ENCODE measurements at places on chromosomes 3 and 15.

- DNase-seq: no peak
Observed at GRCh38 chr3:185831195-185831594, 6.4 kb upstream of the IGF2BP2 start.

GRCh38 chr3:4409415-4409814, 57.7 kb downstream of the SUMF1 start:
- no peak for DNase-seq

DNA sequence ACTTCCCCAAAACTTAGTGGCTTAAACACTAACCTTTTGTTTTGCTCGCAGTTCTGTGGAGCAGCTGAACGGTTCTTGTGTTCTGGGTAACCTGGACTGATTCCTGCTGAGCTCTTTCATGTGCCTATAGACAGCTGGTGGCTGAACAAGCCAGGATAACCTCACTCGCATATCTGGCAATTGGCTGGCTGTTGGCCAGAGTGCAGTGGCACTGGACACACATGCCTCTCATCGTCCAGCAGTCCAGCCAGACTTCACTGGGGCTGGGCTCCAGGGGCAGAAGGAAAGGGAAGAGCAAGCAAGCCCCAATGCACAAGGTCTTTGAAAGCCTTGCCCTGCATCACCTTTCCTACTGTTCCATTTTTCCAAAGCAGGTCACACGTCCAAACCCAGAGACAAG, 53.6 kb upstream of the GATA2 start:
- no peak for DNase-seq

GRCh38 chr3:186814100-186814499, 7.8 kb upstream of the RFC4 start:
- no peak for DNase-seq

DNA sequence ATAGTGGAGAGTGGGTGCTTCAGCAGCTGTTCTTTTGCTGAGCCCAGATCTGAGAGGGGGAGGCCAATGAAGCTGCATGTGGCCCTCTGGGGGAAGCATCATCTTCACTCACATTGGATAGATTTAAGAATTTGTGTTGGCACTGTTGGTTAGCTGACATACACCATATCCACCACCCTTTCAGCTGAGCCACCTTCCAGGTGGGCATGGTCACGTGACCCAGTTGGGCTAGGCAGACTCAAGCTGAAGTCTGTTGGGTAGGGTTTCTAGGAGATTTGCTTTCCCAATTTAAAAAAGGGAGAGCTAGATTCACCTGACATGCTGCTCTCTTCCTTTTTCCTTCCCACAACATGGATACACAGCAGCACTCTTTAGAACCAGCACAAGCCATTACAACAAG, 311.0 kb downstream of the CHST2 start:
- no peak for DNase-seq

- DNase-seq: no peak
Observed at GRCh38 chr3:115239717-115240116, 92.6 kb upstream of the ZBTB20 start.

GRCh38 chr3:191301782-191302411, 27.3 kb upstream of the CCDC50 start:
- no peak for DNase-seq

- no peak for DNase-seq
Observed at GRCh38 chr15:42707873-42708544, 28.9 kb downstream of the CDAN1 start.

DNA sequence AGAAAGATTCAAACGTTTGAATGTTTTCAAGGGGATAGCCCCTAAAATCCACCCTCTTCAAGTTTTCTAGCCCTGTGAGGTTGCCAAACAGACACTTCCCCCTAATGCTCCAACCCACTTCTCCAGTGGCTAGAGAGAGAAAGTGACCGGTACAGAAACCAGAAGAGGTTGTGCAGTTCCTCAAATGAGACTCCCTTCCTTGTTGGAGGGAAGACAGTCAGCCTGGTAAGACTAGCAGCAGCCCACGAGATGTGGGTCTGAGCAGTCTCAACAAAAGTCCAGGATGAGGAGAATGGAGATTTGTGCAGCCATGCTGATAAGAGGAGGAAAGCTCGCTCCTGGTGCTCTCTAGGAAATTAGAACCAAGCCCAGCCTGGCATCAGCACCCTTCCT, 222.8 kb upstream of the TPRG1 start:
- DNase-seq: no peak

GRCh38 chr15:49423901-49424550, 984 bp downstream of the FGF7 start:
- no peak for DNase-seq

GRCh38 chr3:93981649-93982048, 1.7 kb downstream of the ARL13B start:
- DNase-seq: no peak

- no peak for DNase-seq
Observed at GRCh38 chr3:15050405-15051092, 14.6 kb downstream of the MRPS25 start.

GRCh38 chr3:50563867-50564266, 3.7 kb downstream of the C3orf18 start:
- no peak for DNase-seq

DNA sequence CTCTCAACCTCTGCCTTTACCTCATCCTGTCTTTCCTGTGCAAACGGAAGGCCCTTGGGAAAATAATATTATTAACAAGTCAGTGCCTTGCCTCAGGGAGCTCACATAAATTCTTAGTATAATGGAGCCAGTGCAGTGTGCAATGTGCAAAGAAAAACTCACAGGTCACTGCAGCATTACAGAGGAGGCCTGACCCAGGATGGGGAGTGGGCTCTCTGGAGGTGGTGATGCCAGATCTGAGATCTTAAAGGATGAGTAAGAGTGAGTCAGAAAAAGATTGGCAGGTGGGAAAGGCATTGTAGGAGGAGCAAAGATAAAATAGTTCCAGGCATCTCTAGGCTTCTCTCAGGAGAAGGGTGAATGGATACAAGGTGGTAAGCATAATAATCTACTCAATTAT, 185.6 kb upstream of the ADAMTS9 start:
- no peak for DNase-seq

GRCh38 chr3:101828691-101829436, 20.4 kb upstream of the NFKBIZ start:
- peak; percentile 80 for DNase-seq

- DNase-seq: no peak
Observed at GRCh38 chr3:193348686-193349085, 29.9 kb downstream of the ATP13A5 start.

DNA sequence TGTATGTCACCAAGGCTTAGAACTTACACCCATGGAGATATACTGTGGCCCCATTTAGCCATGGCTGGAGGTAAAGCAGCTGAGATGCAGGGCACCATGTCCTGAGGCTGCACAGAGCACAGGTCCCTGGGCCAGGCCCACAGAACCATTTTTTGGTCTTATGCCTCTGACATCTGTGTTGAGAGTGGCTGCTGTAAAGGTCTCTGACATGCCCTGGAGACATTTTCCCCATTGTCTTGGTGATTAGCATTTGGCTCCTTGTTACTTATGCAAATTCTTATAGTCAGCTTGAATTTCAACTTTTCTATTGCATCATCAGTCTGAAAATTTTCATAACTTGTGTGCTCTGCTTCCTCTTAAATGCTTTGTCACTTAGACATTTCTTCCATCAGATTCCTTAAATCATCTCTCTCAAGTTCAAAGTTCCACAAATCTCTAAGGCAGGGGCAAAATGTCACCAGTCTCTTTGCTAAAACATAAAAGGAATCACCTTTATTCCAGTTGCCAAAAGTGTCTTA, 701.3 kb downstream of the EPHA3 start:
- DNase-seq: no peak

GRCh38 chr3:12979151-12979946, 93.9 kb downstream of the IQSEC1 start:
- DNase-seq: no peak

DNA sequence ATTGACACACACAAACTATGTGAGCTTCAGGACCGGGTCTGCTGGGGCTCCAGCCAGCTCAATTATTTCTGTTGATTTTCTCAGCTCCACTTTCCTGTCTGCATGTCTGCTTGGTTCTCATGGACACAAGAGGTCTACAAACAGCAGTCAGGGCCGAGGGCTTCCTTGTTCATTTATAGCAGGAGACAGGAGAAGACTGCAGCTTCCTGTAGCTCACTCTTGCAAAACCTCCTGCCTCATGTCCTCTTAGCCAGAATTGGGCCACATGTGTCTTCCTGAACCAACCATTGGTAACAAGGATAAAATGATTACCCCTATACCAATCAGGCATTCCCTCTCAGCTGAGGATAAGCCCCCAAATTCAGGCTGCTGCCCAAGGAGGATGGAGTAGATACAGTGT, 182.8 kb downstream of the TLE3 start:
- no peak for DNase-seq

GRCh38 chr15:36029606-36030210, 483.7 kb upstream of the DPH6 start:
- DNase-seq: no peak

DNA sequence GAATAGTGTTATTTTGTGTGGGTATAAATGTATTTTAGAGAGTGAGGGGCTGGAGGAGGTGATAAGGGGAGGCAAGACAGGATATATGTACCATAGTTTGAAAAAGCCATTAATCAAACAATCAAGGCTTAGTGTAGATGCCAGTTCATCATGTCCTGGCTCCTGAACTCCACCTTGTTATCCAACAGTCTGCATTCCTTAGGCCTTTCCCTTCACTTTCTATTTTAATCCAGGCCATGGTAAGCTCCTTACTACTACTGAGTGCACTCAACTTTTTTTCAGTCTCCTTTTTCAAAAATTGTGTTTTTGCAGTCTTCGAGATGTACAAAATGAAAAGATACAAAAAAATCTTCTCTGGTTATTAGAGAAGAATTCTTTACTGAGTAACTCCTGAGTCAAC, 700.5 kb upstream of the NAALADL2 start:
- DNase-seq: no peak

DNA sequence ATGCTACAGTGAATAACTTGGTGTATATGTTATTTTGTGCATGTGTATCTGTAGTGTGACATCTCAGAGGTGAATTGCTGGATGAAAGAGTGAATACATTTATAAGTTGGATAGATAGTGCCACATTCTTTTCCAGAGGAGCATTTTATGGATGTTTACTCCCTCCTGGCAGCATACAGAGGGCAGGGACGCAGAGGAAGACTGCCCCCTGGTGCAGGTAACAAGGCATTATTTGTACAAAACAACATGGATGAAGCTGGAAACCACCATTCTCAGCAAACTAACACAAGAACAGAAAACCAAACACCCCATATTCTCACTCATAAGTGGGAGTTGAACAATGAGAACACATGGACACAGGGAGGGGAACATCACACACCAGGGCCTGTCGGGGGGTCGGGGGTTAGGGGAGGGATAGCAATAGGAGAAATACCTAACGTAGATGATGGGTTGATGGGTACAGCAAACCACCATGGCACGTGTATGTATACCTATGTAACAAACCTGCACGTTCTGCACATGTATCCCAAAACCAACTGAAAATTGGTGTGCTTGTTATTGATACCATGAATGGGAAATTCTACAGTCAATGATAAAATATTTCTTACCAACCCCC, 57.9 kb upstream of the CTXND1 start:
- no peak for DNase-seq

DNA sequence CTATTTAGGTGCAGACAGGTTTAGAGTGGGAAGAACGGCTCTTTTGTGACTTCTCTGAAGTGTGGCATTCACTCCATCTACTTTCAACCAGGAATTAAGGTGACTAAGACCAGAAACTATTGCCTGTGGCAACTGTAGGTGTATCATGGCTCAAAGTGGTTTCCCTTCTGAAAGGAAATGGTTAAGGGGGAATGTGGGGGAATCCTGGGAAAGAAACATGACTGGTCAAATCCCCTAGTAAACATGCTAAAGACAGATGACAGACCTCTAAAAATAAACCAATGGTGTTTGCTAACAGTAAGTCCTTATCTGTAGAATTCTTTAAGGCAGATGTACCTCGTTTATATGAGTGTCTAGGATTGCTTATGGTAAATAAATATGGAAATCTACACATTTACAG, 56.9 kb downstream of the MEGF11 start:
- no peak for DNase-seq

DNA sequence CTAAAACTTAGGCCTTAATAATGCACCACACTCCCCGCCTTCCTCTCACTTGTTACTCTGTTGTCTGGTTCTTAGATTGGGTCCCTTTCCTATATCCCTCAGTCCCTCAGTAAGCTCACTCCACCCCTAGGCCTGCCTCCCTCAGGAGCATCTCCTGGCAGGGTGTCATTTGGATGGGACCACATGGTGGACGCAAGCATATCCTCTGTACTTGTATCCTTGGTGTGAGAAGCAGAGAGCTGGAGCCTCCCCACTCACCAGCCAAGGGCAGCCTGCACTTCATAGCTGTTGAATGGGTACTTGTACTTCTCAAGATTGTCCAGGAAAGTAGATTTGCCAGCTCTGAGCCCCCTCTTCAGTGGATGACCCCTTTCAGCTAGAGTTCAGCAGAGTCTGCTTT, 11.6 kb downstream of the SEC61A1 start:
- DNase-seq: no peak

DNA sequence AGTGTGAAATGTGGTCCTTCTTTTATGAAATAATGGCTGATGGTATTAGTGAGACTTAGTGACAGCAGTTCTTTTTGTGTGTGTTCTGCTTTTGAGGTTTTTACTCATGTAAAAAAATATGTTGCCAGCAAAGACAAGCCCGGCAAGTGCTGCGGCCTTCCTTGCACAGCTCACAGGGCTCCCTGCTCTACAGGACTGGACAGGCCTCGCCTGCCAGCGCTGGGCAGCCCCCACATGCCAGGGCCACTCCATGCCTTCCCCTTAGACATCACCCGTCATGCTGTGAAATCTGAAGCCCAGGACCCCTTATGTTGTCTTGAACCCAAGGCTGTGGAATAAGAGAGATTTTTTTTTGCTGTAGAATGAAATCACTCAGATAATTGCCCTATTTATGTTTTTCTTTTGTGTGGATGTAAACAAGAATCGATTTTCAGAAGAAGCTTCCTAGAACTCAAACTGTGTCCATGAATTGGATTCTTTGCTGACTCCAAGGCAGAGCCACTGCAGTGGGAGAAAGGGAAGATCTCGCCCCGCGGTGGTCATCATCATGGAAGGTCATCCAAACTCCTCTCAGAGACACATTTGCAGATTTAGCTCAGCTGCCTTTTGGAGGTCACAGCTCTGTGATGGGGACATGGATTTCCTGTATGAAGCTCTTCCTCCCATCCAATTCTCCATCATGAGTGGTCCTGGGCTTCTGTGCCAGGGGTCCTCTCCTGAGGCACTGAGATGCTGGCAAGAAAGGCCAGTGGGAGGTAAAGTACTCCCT, 150.8 kb downstream of the ATP10A start:
- DNase-seq: peak; percentile 32

GRCh38 chr15:79035814-79036213, 54.8 kb downstream of the RASGRF1 start:
- DNase-seq: no peak

- DNase-seq: no peak
Observed at GRCh38 chr3:65739901-65740541, 298.7 kb downstream of the MAGI1 start.

- DNase-seq: no peak
Observed at GRCh38 chr3:45946875-45947274, 3.6 kb downstream of the CXCR6 start.

GRCh38 chr3:194685718-194686413, at the start of gene FAM43A:
Gene FAM43A, plus strand, starts transcription at chr3:194685883. Its CDS starts 944 bp downstream, at chr3:194686827.
- DNase-seq: peak; percentile 93

- DNase-seq: no peak
Observed at GRCh38 chr3:15979495-15979894, 181.7 kb upstream of the ANKRD28 start.

- no peak for DNase-seq
Observed at GRCh38 chr3:110542552-110543150, 529.0 kb upstream of the NECTIN3 start.

- DNase-seq: no peak
Observed at GRCh38 chr3:33858131-33858530, 59.7 kb downstream of the PDCD6IP start.

Data from right lobe of liver (tissue), 6 donors.